ENCODE measurements at places on chromosomes 6 and 20.

GRCh38 chr6:128025478-128025877, 124.6 kb upstream of the THEMIS start:
- ATAC-seq = no peak

GRCh38 chr6:88982720-88983119, 19.3 kb upstream of the RNGTT start:
- ATAC-seq = peak; percentile 97

DNA sequence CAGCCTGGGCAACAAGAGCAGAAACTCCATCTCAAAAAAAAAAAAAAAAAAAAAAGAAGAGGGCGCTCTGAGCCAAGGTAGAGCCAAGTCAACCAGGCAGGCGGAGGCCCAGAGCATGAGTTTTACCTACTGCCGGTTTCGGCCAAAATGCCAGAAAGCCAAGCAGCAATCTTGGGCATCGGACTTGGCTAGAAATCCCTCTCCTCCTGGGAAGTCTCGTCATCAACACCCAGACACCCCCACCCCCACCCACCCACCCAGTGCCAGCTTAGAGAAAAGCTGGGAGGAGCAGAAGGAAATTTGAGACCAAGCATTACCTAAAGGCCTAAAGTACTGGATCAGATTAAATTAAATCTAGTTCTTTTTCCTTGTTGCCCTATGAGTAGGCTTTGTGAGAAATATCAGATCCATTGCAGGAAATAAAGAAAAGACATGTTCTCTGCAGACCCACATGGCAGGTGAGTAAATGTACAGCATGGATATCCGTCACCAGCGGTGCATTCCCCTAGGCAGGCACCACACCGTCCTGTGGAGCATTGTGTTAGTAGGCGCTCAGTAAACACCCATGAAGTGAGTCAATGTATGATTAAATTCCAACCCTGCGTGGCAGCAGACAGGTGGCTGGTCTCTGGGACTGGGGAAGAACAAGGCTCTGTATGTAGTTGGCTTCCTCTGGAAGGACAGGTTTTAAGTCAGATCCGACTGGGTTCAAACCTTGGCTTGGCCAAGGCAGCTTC, 21.0 kb downstream of the RIPOR3 start:
- ATAC-seq = peak; percentile 69

DNA sequence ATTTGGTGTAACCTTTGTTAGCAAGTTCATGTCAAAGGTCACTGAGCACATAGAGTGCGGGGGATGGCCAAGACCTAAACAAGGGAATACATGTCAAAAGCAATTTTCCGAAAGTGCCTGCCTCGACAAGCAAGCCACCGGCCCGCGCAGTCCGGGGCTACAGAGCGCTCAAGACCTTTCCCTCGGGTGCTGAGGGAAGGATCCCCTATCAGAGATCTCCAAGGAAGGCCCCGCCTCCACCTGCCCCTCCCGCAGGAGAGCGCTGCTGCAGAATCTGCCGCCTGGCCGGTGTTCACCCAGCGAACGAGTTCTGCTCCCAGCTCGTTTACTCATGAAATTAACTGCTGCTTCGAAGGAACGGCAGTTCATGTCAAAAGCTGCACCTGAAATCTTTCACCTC, 252.7 kb downstream of the BMP7 start:
- ATAC-seq = no peak

- no peak for ATAC-seq
These were observed 35.8 kb downstream of the TBX18 start for GRCh38 chr6:84728602-84729001.

- no peak for ATAC-seq
These were observed 2.5 kb downstream of the RFPL4B start for GRCh38 chr6:112349636-112349934.

- ATAC-seq = no peak
These were observed 2.5 kb downstream of the UNC93A start for GRCh38 chr6:167293590-167294091.

DNA sequence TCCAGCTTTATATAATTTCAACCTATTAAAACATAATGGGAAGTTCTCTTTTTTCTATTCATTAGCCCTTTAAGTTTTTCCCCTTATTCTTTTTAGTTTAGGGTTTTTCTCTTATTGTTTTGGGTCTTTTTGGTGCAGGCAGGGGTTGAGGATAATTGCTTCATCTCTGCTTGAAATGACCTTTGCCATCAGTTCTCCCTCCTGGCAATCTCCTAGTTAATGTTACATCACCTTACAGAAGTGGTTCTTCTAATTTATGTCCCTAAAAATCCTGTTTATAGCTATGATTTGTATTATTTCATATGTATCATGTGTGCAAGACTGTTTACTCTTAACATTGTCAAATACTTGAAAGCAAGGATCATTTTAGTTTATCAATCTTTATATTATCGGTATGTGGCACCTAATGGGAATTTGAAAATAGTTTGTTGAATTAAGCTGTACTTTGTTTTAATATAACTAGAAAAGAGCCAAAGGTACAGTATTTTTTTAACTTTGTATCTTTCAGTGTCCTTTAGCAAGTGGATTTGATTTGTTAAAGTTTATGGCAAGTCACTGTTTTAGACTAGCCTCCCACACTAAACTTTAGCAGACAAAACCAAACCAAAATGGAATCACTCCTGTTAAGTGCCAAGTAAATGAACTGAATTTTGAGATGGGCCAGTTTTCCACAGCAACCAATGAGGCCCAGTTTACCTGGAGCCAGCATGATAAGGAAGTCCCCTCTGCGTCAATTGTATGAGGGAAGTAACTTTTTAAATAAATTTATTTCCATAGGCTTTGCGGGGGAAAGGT, 26.6 kb upstream of the RUNX2 start:
- ATAC-seq = no peak

- peak; percentile 4 for ATAC-seq
These were observed 544 bp upstream of the ACAT2 start for GRCh38 chr6:159761129-159761872.

DNA sequence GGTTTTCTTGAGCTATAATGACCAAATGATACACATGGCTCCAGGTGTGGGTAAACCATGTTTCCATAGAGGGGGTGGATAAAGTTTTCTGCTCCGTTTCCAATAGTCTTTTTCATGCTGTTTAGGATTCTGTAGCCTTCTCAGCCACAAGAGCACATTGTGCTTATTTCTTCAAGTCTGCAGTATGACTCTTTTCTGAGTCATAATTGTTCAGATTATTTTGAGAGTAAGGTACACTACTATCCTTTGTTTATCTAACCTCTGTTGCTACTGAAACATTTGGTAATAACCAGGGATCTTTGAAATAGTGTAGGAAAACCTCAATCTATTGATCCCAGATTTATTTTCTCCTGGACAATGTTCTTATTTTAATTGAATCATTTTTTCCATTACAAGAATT, 247.9 kb upstream of the BMP2 start:
- ATAC-seq = no peak

GRCh38 chr6:157996201-157996712, 14.6 kb downstream of the SYNJ2 start:
- ATAC-seq = no peak

DNA sequence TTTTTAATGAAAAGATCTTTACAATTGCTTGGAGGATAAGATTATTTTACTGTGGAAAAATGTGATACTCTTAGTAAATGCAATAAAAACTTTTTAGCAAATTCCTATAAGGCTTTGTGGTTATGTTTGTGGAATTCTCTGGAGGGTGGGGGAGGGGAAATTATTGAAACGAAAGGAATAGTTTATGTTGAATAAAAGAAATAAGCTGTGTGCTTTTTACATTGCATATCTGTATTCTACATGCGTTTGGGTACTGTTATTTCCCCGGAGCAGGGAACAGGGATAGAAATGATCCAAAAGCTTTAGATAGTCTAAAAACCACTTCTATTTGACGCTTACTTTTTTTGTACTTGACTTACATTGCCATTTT, 143.8 kb downstream of the SLC16A10 start:
- ATAC-seq = peak; percentile 60

- ATAC-seq = no peak
These were observed 72.4 kb upstream of the SMIM8 start for GRCh38 chr6:87250019-87250418.

DNA sequence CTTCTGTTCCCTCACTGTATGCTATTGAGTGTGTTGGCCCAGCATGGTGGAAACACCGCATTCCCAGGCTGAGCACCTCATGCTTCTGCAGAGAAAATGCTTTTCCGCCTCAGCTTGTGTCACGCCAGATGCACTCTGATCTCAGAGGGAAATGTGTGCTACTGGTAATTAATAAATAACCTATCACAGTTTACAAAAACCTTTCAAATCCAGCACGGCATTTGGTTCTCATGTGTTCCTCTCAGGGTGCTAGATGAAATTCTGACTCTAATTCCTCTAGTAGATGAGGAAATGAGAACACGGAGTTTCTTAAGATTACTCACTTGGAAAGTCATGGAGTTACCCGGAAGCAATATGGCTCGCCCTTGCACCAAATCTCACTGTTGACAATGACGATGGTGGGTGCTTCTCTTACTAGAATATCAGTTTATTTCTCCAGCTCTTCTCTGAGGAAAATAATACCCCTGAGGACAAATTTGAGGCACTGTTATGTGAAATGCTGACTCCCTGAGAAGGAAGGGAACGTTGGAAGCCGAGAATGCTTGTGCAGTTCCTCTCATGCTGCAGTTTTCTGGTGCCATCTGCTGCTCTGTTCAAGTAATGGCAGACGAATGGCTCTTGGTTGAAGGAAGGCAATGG, 116.6 kb downstream of the RNF144B start:
- peak; percentile 71 for ATAC-seq

DNA sequence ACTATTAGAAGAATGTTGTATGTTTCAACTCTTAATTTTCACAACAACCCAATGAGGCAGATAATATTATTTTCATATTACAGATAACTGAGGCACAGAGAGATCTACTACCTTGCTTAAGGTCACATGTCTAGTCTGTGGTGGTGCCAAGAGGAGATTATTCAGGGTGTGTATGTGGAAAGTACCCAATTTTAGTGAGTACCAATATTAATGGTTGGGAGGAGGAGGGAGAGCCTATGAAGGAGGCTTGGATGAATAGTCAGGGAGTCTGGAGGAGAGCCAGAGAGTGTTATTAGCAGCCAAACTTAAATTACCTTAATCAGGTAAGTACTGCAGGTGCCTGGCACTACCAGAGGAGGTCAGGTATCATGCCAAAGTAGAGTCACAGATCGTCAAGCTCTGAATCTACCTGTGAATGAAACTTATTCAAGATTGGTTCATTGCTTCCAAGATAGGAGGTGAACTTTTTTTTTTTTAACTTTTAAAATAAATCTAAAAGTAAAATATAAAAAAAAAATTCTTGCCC, 10.9 kb upstream of the CALHM6 start:
- ATAC-seq = peak; percentile 23

- no peak for ATAC-seq
These were observed 37.6 kb downstream of the TTLL9 start for GRCh38 chr20:31908016-31908415.

DNA sequence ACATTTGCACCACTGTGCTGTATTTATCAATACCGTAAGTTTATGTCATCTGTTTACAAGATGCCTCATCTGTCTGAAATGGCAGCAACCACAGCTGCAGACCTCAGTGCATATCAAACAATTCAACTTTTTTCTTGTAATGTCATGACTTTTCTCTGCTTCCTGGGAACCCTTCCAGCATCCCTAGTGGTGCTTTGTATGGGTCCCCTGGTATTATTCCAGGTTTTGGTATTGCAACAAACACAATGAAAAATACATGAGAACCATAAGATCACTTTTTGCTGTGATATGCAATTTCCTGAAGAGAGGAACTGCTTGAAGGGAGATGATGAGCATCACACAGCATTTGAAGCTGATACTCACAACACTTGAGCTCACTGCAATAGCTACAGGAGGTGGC, 12.0 kb upstream of the TXNDC5 start:
- ATAC-seq = no peak
